Temporal lobe (tissue), 4 donors: ENCODE measurements at places on chromosomes 13 and 19. TPM values are rescaled to one million over a fixed set of nuclear protein-coding genes. Genes with fewer than 3 reads are reported as not detected.

Gene RELB
- 0.74 TPM for total RNA-seq

Gene GJB6
- total RNA-seq = 7.1 TPM

Gene PODNL1
- not detected for total RNA-seq

Gene TNFRSF19
- 13.0 TPM for total RNA-seq

Gene PABPC3
- total RNA-seq = 0.25 TPM

Gene ATXN8OS
- 1.2 TPM for total RNA-seq

Gene MCF2L
- total RNA-seq = 120 TPM

Gene CIC
- 29.7 TPM for total RNA-seq

Gene UTP14C
- 21.6 TPM for total RNA-seq

Gene CGB1
- total RNA-seq = not detected

Gene FLT1
- total RNA-seq = 16.2 TPM

Gene RNF17
- total RNA-seq = not detected

Gene SIGLEC5
- total RNA-seq = 0.25 TPM
